ENCODE measurements at places on chromosomes 1 and 21.

- DNase-seq, result peak; percentile 69
These were observed 65.5 kb downstream of the NID1 start for GRCh38 chr1:235999259-235999925.

GRCh38 chr1:183417772-183418491 is at the start of gene NMNAT2:
TSS of gene NMNAT2 (minus strand) at chr1:183418380. CDS start at chr1:183418267, 113 bp downstream.
- peak; percentile 43 for DNase-seq

DNA sequence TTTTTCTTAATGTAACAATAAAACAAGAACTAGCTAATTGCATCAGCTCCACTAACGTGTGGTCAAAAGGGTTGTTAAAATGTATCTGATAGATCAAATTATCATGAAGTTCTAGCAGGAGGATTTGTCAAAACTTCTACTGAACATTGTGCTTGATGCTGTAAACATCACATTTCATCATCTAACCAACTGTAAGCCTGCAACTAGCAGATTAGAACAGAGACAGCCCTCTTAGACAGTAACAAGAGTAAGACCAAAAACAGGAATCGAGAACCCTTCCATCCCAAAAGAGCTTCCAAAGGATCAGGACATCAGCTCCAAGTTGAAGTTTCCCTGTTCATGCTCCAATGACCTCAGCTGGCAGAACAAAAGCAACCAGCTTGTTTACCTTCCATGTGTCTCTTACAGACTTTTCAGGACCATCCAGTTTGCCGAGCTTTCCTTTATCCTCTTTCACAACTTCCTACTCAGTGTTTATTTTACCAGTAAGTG is 44.6 kb downstream of the NIBAN1 start:
- DNase-seq, result no peak

GRCh38 chr1:19765623-19766022 is 34.1 kb downstream of the TMCO4 start:
- peak; percentile 78 for DNase-seq

- DNase-seq, result no peak
These were observed 60.2 kb downstream of the SKI start for GRCh38 chr1:2288311-2288710.

DNA sequence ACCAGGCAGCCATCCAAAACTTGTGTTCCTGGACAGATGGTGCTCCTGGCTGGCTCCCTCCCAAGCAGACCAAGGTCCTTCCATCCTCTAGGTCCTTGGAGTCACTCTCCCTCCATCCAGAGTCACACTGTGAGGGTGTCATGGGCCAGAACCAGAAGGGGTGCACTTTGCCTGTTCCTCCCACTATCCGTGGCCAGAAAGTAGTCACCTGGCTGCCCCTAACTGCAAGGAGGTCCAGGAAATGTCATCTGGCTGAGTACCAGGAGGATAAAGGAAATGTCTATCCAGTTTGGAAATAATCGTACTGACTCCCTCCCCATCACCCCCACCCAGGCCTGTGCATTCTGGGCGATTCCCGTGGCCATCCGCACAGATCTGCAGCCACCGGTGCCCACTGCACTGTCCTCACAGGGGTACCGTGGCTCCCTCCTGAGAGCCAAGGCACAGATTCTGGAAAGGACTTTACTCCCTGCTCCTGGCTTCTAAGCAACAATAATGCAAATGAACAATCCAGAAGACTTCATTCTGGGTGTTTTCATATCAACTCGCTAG is 253.2 kb downstream of the NPHP4 start:
- no peak for DNase-seq

GRCh38 chr21:44436111-44436611 is 19.1 kb upstream of the LRRC3 start:
- DNase-seq, result no peak

- DNase-seq, result peak; percentile 11
These were observed 244.5 kb downstream of the GPR52 start for GRCh38 chr1:174692313-174692712.

Data from H54 (cell line).